ENCODE measurements at places on chromosomes 6 and 20.

GRCh38 chr6:70985156-70985555 is 28.3 kb upstream of the B3GAT2 start:
- DNase-seq: no peak

DNA sequence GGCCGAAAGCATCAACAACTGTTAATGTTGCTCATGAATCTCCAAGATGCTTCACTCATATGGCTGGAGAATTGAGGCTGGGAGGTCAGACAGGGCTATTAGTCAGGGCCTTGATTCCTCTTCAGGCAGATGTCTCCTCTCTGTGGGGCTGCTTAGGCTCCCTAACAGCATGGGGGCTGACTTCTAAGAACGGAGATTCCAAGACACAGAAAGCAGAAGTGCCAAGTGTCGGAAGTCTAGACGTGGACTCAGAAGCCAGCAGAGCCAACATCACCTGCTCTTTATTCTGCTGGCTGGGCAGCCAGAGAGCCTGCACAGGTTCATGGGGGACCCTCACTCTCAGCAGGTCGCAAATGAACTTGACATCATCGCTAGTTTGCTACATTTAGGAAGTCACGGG is 279.8 kb downstream of the CDH26 start:
- DNase-seq: no peak

GRCh38 chr6:170473301-170473717 is 79.8 kb downstream of the PSMB1 start:
- DNase-seq: no peak

GRCh38 chr6:115712291-115712961 is 348.3 kb downstream of the FRK start:
- DNase-seq: no peak

GRCh38 chr6:105985098-105985815 is 100.9 kb upstream of the PRDM1 start:
- no peak for DNase-seq

DNA sequence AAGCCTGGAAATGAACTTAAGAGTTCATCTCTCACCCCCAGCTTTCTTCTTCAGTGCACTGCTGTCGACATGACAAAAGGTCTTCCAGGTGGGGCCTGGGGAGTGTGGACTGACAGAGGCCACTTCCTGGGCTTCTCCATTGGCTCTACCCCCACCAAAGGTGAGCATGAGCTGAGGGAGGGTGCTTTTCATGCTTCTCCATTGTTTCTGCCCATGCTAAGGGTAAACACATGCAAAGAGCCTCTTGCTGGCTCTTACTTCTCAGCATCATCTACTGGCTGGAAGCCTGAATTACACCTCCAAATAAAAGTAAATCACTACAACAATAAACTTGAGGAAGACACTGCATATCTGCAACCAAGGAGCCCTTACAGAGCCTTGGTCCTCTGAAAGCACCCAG is 227.2 kb downstream of the EPM2A start:
- DNase-seq: no peak

- no peak for DNase-seq
Measured at GRCh38 chr6:24255676-24256075, 102.2 kb downstream of the DCDC2 start.

DNA sequence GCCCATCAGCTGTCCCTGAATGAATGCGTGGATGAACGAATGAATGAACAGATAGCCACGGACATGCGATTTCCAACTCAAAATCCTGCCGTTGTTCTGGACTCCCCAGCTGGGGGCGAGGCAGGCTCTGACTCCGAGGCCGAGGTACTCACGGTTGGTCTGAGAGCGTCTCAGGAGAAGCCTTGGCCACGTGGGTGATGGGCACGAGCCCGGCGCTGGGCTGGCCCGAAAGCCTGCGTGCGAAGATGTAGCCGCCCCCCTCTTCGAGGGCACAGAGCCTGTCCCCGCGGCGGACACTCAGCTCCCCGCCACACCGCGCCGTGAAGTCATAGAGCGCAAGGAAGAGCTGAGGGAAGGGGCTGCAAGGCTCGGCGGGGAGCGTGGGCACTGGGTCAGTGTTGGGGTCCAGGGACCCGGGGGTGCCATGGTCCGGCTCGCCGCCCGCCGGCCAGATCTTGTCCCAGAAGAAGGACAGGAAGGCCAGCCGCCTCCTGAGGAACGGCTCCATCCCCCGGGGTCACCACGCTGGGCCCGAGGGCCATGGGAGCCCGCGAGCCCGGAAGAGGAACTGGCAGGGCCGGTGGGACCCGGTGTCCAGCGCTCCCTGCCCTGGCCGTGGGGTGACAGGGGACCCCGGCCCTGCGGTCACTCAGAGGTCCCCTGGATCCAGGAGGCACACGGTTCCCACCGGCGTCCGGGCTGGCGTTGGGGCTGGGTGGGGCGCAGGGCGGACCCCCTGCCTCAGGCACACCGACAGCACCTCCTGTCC is 409 bp downstream of the SRMS start:
- DNase-seq: no peak

All from activated CD8-positive, alpha-beta memory T cell treated with anti-CD3 and anti-CD28 coated beads for 4 hours (primary cell).